ENCODE measurements at places on chromosomes 4 and X.

- DNase-seq, result no peak
These were observed 270.3 kb downstream of the BMPR1B start for GRCh38 chr4:95027905-95028618.

- DNase-seq, result no peak
These were observed 8.7 kb downstream of the GASK1B start for GRCh38 chr4:158163941-158164767.

DNA sequence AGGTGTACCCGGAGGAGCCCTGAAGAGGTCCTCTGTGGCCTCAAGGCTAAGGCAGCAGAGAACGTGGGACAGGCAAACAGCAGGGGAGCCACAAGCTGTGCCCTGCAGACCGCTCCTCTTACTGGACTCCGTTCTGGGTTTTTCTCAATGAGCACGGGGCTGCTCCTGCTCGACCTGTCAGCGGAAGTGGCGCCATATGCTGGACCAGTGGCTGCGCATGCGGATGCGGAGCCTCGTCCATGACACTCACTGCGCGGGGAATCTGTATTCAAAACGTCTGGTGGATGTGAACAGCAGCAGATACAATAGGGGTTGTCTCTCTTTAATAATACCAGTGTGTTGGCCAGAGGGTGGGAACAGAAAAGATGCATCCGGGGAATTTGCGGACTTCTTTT is 29.5 kb downstream of the REELD1 start:
- DNase-seq, result no peak

GRCh38 chrX:123153846-123154335 is 30.2 kb upstream of the GRIA3 start:
- no peak for DNase-seq

- no peak for DNase-seq
These were observed 1548.7 kb downstream of the PCDH7 start for GRCh38 chr4:32268863-32269262.

DNA sequence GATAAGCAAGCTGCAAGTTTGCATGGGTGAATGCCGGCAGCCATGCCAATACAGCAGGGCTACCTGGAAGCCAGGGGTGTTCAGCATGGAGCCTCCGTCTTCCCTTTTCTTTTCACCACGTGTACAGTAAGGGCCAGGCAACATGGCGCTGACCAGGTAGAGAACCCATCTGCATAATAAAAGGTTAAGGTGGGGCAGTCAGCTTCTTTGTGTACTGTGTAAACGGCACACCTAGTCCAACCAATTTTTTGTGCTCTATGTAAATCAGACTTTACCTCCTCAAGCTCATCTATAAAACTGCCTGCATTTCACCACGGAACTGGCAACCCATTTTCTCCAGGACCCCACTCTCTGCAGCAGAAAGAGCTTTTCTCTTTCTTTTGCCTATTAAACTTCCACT is 286.8 kb upstream of the VCX3A start:
- no peak for DNase-seq

DNA sequence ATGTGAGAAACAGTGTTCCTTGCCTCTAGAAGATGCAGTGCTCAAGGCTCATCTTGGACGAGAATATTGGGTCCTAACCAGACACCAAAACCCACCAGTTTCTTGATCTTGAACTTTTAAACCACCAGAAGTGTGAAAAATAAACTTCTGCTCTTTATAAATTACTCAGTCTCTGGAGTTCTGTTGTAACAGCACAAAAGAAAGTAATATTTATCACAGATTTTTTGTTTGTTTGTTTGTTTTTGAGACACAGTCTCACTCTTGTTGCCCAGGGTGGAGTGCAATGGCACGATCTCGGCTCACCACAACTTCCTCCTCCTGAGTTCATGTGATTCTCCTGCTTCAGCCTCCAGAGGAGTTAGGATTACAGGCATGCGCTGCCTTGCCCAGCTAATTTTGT is 371.1 kb upstream of the NDST4 start:
- no peak for DNase-seq

DNA sequence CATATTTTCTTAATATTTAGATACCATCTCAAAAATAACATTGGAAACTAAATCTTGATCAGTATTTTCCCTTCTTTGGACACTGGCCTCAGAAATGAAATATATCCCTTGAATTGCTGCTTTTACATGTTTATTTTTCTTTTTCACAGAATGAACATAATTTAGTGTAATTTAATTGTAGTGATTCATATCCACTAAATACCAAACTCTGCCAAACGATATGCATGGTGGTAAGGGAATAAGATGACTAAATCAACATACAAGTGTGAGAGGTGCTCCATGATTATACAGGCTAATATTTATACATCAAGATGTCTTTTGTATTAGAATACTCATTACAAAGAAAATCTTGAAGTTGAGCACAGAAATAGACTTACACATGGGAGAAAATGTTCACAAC is 216.8 kb upstream of the PACRGL start:
- DNase-seq, result no peak

- DNase-seq, result peak; percentile 16
These were observed 58.9 kb upstream of the PGM2 start for GRCh38 chr4:37767546-37767945.

DNA sequence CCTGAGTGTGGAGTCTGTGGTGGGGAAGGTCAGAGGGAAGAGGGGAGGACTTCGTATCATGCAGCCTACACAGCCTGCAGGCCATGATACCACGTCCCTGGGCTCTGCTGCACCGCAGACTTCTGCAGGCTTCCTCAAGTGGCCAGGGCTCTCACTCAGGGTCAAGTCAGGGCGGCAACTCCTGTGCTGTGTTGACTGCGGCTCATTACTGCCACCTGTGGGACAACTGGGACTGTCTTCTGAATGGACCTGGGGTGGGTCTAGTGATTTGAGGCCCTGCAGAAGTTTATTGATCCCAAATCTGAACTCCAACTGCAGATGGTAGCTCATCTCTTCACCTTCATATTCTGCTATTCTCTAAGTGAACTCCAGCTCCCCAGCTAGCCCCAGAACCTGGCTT is 167.1 kb downstream of the NSUN7 start:
- no peak for DNase-seq

GRCh38 chr4:5924461-5925125 is 31.7 kb upstream of the CRMP1 start:
- no peak for DNase-seq

- DNase-seq, result no peak
These were observed 42.1 kb downstream of the AFF1 start for GRCh38 chr4:86976801-86977485.

- no peak for DNase-seq
These were observed 1053.0 kb upstream of the IGFBP7 start for GRCh38 chr4:58163156-58163555.

GRCh38 chr4:183846951-183847350 is 58.2 kb upstream of the STOX2 start:
- DNase-seq, result no peak

- DNase-seq, result peak; percentile 74
These were observed 65.0 kb downstream of the PHEX start for GRCh38 chrX:22097012-22097694.

DNA sequence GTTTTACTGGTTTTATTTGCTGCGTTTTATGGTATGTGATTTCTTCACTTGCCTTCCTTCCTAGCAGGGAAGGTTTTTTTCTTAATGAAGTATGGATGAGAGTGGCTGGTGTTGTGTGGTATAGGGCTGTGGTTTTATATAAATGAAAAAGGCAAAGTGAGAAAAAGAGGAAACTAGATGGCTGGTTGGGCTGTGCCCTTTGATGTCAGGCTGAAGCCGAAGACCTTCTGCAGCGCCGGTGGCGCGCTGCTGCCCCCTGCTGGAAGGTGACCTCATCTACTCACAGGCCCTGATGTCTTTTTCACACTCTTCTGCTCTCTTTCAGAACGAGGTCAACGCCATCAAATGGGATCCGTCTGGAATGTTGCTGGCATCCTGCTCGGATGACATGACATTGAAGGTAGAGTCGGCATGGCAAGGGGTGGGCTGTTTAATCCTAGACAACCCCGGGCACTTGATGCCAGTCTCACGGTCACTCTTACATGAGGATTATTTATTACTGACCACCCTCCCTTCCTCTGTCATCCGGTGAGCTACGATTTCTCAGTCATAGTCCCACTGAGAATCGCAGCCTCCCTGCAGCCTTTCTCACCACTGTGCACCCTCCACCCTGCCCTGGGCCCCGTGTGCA is 56.6 kb downstream of the GPR143 start:
- DNase-seq, result peak; percentile 43

GRCh38 chr4:187602339-187603092 is 393.1 kb upstream of the ZFP42 start:
- peak; percentile 65 for DNase-seq

DNA sequence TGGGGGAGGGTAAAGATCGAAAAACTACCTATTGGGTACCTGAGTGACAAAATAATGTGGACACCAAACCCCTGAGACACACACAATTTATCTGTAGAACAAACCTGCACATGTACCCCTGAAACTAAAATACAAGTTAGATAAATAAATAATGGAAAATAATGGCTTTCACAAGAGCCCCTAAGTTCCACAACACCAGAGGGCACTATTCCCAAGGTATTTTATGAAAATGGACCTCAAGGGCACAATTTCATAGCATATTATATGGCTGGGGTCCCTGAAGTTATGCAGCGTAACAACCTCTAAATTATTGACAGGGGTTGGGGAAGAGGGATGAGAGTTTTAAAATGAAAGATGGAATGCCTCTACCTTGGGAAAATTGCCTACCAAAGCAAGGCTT is 81.3 kb upstream of the TMEM33 start:
- DNase-seq, result no peak

DNA sequence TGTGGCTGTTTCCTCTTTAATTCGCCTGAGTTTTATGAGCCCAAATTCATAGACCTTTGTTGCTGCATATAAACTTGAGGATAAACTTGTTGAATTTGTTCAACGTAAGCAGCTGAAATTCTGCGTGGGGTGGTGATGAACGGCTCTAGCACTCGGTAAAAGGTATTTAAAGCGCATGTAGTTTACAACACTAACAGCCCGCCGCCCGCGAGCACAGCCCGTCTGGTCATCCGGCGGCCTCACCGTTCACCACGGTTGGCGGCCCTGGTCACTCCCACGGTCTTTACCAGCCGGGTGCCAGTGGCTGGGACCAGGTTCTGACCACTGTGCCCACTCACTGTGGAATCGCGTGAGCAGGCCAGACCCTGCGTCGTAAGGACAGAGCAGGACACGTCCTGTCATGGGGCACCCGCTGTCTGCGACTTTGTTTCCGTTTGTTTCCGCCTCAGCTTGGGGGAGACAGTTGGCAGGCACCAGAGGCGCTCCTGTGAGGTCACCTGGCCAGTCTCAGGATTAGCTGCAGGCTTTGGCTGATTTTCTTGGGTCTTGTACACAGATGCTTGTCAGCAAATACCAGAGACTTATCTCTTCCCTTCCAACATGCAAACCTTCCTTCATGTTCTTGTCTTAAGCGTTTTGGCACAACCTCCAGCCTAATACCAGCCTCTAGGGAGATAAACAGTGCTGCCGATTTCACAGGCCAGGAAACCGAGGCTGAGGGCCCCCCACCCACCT is 36.8 kb upstream of the SPON2 start:
- no peak for DNase-seq

DNA sequence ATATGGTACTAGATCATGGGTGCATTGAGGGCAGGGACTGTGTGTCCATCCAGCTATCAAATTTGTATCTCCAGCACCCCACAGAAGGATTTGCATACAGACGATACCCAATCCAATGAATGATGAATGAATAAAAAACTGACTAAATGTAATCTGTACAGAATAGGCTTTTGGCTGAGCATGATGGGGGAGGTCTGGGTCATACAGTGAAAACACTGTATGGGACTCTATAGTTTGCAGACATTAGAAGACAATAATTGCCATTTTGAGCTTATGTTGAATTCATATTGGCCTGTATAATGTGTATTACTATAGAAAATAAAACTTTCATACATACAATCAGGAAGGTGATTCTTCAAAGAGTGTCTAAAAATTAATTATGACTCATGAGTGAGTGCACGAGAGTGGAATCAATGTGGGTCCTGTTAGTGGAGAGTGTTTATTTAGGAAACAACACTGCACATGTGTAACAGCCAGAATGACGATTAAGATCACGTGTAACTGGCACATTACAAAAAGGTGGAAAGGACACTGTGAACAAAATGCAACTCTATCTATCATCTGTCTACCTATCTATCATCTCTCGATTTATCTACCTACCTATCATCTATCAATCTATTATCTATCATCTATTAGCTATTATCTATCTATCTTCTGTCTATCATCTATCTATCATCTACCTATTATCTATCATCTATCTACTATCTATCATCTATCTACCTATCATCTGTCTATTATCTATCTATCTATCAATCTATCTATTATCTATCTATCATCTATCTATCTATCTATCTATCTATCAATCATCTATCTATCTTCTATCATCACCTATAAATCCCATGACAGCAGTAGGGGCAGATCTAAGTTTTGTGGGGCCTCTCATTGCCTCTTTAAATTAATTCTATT is 201.3 kb downstream of the PTTG2 start:
- no peak for DNase-seq

GRCh38 chr4:12861422-12861821 is 622.7 kb downstream of the RAB28 start:
- no peak for DNase-seq

GRCh38 chrX:100745806-100746537 is 14.1 kb upstream of the SYTL4 start:
- no peak for DNase-seq

- DNase-seq, result peak; percentile 56
These were observed 114.3 kb downstream of the GABRB1 start for GRCh38 chr4:47145630-47146029.

DNA sequence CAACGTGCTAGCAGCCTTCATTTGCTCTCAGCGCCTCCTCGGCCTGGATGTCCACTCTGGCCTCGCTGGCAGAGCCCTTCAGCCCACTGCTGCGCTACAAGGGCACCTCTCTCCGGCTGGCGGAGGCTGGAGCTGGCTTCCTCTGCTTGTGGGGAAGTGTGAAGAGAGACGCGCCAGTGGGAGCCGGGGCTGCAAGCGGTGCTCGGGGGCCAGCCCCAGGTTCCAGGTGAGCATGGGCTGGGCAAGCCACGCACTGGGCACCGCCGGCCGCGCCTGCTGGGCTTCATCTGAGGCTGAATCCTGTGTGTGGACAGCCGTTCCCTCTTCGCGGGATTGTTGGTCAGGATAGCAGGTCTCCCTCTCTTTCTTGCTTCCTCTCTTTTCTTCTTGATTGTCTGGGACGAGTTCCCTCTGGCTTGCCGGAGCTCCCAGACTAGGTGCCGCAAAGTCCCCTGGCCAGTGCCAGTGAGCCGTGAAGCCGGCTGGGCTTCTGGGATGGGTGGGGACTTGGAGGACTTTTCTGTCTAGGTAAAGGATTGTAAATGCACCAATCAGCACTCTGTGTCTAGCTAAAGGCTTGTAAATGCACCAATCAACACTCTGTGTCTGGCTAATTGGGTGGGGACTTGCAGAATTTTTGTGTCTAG is 165.0 kb downstream of the HEPH start:
- no peak for DNase-seq

GRCh38 chrX:43735957-43736356 is 79.9 kb downstream of the MAOA start:
- no peak for DNase-seq

Measured in RCC 7860 (cell line).